ENCODE measurements at places on chromosomes 11 and 22. TPM values are rescaled to one million over a fixed set of nuclear protein-coding genes. Genes with fewer than 3 reads are reported as not detected.

The OR8A1 gene
- not detected for total RNA-seq

The CBX6 gene
- 44.3 TPM for total RNA-seq

The MGAT3 gene
- not detected for total RNA-seq

The POTEH gene
- not detected for total RNA-seq

The GRAMD4 gene
- total RNA-seq: 56.8 TPM

The SEPTIN3 gene
- total RNA-seq: 4.3 TPM

The RAG2 gene
- not detected for total RNA-seq

The SLC25A18 gene
- 2.2 TPM for total RNA-seq

The GCAT gene
- 28.5 TPM for total RNA-seq

The ADORA2A gene
- 0.93 TPM for total RNA-seq

The CECR2 gene
- 2.0 TPM for total RNA-seq

The OR51B5 gene
- not detected for total RNA-seq

The SLN gene
- total RNA-seq: not detected

The RFPL2 gene
- 11.3 TPM for total RNA-seq

The POU2AF3 gene
- total RNA-seq: not detected

The MS4A12 gene
- not detected for total RNA-seq

The NLRP10 gene
- total RNA-seq: not detected

The CPT1A gene
- total RNA-seq: 46.6 TPM

The TRPM5 gene
- not detected for total RNA-seq

The CARD18 gene
- total RNA-seq: not detected

The IL18 gene
- total RNA-seq: 0.73 TPM

The RASD2 gene
- total RNA-seq: 0.15 TPM

The SPDYC gene
- not detected for total RNA-seq

The FUT4 gene
- 6.2 TPM for total RNA-seq

Measured in melanocyte of skin (primary cell).